ENCODE measurements at places on chromosomes 4 and X.

GRCh38 chrX:138191998-138192397 is 519.5 kb downstream of the FGF13 start:
- no peak for DNase-seq

- peak; percentile 52 for DNase-seq
Measured at GRCh38 chr4:55393461-55394320, 2.1 kb upstream of the TMEM165 start.

DNA sequence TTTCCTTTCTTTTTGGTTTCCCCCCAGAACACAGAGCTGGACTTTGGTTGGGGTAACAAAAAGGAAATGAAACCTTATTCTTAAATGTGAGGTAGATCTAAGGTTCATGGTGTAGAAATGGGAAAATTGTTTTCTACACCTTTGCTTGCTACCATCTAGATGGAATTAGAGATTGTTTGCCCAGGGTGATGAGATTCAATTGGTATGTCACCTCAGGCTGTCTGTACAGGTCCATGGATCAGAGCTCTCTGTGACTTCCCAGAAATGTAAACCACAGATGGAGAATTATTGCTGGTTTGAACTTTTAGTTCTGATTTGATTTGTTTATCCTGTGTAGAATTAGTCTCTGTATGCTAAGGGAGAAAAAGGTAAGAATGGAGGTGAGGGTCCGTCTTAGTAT is 146.7 kb downstream of the PCDH7 start:
- DNase-seq, result no peak

- DNase-seq, result peak; percentile 50
Measured at GRCh38 chr4:123564758-123565346, 168.3 kb downstream of the SPRY1 start.

GRCh38 chr4:145315811-145316225 is 135.4 kb upstream of the OTUD4 start:
- no peak for DNase-seq

DNA sequence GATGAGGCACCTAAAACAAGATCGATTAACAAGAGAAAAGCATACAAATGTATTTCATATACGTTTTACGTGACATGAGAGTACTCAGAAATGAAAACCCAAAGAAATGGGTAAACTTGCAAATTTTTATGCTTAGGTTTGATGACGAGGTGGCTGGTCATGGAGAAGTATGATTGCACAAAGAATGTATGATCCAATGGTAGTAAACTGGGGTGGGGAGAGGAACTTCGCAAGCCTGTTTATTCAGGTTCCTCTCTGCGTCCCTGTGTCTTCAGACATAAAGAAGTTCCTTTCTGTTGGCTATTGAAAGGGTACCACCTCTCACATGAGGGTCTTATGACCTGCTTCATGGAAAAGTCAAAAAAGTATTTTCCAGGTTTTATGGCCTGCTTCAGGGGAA is 309.2 kb downstream of the BCOR start:
- DNase-seq, result no peak

DNA sequence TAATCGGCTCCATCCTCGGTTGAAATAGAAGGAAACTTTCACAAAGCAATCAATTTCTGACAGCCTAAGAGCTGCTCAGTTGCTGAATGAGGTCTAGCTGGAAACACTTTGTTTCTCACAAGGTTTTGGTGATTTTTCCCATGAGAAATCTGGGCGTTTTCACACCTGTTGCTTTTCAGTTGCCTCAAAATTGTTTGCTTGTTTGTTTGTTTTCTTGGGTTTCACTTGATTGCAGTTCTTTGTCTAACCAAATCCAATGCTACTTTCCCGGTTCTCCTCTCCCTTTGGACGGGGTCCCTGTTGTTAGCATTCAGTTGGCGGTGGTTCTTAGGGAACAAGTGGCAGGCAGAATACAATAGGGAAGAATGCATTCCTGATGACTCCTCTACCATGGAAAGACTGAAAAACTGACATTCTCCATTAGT is 135.5 kb downstream of the PALLD start:
- no peak for DNase-seq

DNA sequence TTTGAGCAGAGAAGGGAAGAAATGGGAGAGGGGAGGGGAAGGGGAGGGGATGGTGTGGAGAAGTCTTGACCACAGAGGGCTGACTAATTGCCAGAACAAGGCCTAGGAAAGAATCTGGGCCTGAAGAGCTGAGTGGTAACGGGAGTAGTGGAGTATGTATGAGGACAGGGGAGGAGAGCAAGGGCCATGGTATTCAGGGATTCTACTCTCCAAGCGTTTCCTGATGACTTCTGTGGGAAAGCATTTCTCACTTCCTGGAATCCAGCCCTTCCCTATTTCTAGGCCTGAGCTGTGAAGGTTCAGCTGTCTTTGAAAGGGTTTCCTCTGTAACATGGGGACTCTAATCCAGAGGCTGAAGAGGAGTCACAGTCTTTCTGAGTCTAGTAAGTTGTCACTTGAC is 19.7 kb upstream of the SOX3 start:
- no peak for DNase-seq

DNA sequence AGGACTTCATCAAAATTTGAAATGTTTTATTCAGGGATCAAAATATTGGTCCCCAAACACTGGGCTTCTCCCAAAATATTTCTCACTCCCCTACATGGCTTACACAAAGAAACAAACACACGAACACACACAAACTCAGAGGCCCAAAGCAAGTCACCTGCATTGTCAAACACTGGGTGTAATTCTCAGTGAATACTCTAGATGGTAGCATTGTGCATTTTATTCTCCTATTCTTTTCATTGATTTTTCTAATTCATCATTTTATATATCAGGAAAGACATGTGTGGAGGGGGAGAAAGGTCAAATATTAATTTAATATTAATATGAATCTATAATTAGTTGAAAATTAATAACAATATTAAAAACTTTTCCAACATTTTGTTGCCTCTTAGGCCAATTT is 72.3 kb upstream of the TNMD start:
- DNase-seq, result no peak

- no peak for DNase-seq
Measured at GRCh38 chrX:132169554-132169953, 41.7 kb upstream of the FRMD7 start.

DNA sequence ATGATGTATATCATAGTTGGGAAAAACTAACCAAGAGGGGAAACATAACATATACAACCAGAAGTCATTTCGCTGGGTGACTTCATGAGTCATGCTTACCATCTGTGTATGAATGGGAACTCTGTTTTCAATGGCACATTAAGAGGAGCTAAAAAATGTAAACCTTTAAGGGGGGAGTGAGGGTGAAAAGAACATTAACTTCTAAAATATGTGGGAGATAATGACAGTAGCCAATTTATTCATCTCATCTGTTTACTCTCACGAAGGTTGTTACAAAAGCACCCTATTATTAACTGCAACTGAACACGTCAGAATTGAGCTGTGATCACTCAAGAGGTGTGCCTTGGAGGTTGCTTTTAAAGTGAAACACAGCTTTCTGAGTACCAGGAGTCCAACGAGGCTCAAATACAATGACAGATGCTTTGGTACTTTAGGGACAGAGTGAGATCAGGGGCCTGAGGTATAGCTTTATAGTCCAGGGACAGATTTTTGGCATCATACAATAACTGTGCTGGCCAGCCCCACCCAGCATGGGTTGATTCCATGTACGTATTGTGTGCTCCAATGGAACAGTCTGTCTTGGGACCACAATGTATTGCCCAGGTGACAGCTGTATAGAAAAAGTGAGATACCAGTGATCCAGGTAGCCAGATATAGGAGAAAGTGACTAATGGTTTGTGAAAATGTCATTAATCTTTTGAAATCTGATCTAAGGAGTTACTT is 107.3 kb downstream of the AMMECR1 start:
- no peak for DNase-seq

GRCh38 chr4:82031376-82031927 is 342.3 kb downstream of the HNRNPD start:
- no peak for DNase-seq

GRCh38 chr4:153468587-153468986 is 2.4 kb downstream of the TMEM131L start:
- no peak for DNase-seq

- DNase-seq, result no peak
Measured at GRCh38 chrX:94123062-94123461, 449.1 kb downstream of the FAM133A start.

DNA sequence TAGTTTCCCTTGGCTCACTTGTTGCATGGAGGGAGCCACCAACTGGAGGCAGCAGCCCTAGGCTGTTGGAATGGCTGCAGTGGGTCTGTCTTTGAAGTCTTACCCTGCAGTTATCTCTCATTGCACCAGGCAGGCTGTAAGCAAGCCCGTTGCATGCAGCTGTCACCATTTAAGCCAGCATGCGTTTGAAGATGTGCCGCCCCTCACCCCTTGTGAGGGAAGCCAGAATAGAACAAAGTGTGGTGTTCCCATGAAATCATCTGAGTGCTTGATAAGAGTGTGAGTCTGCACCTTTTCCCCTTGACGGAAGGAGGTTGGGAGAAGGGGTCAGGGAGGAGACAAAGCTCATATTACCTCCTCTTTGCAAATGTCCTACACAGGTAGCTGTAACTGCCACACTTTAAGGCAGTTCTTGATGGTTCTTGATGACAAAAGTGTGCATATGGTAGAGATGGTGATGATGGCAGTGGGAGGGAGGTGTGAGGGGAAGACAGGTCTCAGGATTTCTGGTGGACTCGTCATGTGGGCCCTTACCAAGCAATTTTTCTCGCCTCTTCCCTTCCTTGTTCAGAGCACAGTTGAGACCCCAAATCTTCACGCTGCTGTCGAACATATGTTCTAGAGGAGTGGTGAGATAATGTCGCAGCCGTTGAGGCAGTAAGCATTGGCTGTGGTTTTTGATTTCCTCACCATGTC is 191.4 kb upstream of the LEF1 start:
- no peak for DNase-seq

GRCh38 chrX:134600714-134601113 is 57.6 kb downstream of the PLAC1 start:
- no peak for DNase-seq

DNA sequence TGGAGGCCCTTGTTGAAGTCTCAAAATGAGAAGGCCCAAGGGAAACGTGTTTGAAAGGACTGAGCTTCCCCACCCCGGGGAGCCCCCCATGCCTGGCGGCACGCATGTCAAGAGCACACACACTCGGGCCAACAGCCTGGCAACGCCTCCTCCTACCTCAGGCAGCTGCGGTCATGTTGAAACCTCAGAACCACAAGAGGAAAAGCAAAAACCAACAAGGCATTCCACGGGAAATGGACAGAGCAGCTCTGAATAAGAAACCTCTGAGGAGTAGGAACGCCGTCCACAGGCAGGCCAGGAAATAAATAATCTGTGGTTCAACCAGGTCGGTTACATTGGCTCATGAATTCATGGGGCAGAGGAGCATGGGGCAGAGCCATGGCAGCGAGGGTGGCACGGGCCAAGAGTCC is 95.7 kb upstream of the AFAP1 start:
- DNase-seq, result peak; percentile 44

DNA sequence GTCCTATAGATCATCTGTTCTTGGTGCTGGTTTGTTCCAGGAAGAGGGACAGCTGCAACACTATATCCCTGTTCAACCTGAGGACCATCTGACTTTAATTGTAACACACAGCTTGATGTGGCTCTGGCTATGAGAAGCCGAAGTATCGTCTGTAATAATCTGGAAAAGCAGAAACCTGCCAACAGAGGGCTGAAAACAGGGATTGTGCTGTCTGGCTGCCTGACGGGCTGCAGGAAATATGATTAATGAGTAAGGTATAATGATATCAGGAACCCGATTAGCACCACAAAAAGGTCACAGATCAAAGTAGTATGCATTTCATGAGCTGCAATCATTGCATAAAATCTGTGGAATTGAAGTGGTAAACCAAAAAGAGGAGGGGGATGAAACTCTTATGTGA is 170.4 kb upstream of the MAB21L2 start:
- DNase-seq, result no peak

GRCh38 chr4:183412821-183413220 is 31.6 kb upstream of the CDKN2AIP start:
- DNase-seq, result no peak

GRCh38 chr4:141788169-141788915 is 152.0 kb downstream of the IL15 start:
- no peak for DNase-seq

DNA sequence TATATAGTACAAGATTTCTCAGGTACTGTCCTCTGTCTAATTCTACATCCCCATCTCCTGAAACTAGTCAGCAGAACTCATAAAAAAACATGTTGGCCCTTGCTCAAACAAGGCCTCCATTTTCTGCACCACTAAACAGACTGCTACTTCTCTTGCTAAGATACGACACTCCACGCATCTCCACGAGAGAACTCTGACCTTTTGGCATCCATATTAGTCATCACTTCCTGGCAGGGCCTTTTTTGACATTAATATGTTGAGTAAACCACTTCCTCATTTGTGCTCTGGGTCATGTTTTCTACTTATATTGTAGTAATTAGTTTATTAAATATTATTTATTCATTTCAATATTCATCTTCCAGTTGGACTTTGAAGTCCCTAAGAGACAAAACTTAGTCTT is 65.6 kb downstream of the DCAF8L1 start:
- DNase-seq, result no peak

GRCh38 chr4:105147016-105147552 is 408 bp downstream of the TET2 start:
- no peak for DNase-seq

GRCh38 chrX:18875256-18875878 is 108.5 kb downstream of the PHKA2 start:
- no peak for DNase-seq
